Fibroblast of skin of left quadriceps (primary cell): ENCODE measurements at places on chromosomes 7 and 10.

DNA sequence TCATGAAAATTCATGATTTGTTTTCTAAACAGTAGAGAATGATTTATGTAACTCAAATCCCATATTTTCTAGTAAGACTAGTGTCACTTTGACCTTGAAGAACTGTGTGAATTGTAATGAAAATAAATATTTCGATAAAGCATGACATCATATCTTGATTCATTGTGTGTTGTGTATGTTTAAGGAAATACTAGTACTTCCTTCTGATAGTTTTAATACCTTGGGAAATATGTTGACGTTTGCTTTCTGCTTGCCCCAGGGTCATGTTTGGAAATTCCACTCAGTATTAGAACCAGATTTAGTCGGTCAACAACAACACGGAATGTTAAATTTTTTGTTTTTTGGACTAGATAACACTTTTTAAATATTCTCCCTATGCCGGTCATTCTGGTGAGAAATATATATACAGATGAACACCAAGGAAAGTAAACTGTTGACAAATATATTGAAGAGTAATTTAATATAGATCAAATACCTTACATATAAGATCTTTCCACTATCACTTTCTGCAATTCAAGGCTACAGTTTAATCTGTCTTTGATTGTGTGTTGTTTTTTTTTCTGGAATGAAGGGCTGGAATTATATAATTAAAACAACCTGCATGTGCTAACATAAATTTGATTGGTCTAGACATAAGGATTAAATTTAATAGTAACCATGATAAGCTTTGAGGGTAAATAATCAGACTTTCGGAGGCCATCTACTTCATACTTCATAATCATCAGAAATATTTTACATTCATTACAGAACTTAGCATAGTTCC is 126.2 kb downstream of the MDFIC start:
- peak; percentile 12 for DNase-seq

GRCh38 chr7:101690061-101690460 is 61.0 kb upstream of the MYL10 start:
- no peak for DNase-seq

DNA sequence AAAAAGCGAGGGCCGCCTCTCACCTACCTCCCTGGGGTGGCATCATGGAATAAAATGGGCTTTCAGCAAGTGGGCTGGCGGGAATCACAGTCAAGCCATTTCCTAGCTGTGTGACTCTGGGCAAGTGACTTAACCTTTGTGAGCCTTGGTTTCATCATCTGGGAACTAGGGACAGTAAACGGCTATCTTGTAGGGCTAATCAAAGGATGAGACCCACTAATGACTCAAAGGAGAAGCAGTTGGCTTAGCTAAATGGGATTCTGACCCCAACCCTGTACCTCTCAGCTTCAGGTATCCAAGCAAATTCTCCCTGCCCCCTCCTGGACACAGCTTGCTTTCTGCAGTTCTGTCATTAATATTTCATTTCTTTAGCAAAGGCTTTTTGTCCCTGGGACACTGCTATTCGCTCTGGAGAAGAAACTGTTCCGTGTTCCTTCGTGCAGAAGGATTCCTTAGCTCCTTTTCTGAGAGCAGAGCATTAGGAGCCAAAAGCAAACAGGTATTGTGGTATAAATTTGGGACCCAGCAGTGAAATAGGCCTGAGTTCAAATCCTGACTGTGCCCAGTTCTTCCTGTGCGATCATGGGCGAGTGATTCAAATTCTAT is 25.9 kb downstream of the TRIM8 start:
- no peak for DNase-seq

DNA sequence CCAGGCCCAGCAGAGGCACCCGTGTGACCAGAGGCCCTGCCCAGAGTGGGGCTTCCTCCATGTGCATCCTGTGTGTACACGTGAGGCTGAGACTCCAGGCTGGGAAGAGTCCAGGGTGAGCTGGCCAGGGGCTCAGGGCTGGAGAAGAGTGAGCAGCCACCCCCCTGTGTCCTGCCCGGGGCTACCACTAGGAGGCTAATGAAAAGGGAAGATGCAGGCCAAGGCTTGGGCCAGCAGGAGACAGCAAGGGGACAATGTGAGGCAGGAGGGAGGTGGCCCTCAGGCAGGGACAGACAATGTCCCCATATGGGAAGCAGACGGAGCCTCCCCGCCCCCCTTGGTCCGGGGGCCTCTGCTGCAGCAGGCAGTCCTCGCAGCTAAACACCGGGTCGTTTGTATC is 102.0 kb downstream of the HIF1AN start:
- no peak for DNase-seq

DNA sequence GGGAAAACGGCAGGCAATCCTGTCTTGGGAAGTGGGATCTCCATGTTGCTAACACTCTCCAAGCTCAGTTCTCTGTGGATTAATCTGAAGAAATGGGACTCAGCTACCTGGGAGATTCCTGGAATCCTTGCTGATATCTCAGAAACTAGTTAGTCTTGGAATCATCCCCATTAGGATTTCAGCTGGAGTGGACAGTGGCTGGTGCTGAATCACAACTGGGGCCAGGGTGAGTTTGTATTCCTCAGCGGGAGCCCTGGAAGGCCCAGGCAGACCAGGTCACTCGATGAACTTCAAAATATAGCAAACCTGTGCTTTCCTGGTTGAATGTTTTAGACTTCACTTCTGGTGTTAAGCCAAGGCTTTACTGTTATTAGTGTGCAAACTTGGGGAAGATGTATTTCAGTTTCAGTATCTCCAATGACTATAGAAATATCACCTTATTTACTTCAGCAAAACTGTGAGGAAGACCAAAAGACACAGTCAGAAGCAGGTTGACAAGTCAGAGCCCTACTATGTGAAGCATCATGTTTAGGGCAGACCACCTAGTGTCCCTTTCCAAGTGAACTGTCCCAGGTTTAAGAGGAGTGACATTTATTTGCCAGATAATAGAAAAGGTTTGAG is 126.1 kb downstream of the AOAH start:
- no peak for DNase-seq

DNA sequence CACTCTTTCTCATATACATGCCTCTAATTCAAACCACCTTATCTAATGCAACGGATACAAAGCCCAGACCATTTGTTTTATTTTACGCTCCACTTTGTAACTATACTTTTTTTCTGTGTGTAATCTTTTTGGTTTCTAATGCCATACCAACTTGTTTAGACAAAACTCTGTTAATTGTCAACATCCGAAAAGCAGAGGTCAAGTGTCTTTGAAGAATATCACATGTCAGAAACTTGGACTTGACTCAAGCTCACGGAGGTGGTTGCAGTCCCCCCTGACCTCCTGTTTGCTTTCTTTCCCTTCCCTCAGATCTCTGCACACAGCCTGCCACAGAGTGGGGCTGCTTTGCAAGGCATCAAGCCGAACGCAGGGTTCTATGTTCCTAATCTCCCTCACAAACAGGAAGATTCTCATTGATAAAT is 698.9 kb downstream of the PARD3 start:
- no peak for DNase-seq

DNA sequence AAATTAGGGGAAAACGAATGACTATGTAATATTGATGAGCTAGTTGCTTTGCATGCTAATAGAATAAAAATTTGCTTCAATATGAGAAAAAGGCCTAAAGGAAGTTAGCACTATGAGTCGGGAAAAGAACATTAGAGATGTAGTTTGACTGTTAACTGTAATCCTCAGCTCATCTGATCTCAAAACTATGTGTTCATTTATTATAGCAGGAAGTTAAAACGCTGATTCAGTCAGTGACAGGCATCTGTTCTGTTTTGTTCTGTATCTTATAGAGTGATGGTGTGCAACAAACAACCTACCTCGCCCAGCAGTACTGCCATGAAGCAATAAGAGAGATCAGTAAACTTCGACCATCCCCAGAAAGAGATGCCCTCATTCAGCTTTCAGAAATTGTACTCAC is 48.6 kb downstream of the PDSS1 start:
- no peak for DNase-seq

GRCh38 chr10:2340831-2341647 is 603.7 kb upstream of the ADARB2 start:
- no peak for DNase-seq

DNA sequence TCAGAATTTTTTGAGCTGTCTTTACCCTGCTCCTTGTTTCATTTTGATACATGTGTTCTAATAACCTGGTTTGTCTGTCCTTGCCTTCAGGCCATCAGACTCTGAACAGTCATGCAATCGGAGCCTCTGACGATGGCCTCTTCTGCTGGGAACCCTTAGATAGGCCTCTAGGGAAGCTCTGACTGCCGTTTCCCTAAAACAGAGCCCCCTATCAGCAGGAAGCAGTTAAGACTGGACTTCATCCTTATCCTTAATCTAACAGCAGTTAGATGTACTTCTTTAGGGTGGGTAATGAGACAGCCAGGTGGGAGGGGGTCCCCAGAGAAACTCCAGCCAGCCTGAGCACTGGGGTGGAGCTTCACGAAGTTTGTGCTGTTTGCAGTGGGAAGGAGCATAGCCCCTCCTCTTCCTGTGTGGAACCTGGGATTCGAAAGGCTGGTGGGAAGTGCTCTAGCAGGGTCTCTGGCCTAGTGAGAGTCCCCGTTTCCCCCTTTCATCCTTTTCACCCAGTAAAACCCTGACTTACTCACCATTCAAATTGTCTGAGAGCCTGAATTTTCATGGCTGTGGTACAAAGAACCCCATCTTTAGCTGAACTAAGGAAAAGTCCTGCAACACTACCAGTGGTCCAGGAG is 28.4 kb upstream of the SORCS3 start:
- no peak for DNase-seq

DNA sequence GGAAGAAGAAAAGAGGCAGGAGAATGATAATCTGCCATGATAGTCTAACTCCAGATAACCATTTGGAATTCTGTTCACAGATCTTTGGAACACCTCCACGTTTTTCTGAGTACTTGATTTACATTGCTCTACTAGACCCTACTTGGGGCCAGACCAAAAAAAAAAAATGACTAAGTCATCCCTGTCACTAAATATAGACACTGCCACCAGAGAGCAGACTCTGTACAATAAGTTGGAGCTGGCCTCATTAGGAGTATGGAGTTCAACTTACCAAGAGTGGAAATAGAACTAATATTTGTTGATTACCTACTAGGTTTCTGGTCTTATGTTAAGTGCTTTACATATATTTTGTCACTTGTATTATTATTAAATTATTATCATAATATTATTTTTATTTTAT is 80.9 kb upstream of the ZNF800 start:
- DNase-seq = no peak

GRCh38 chr10:79445977-79446757 is 743 bp upstream of the ZCCHC24 start:
- DNase-seq = peak; percentile 81

- DNase-seq = peak; percentile 84
These were observed 1.3 kb upstream of the C10orf67 start for GRCh38 chr10:23345861-23346260.

DNA sequence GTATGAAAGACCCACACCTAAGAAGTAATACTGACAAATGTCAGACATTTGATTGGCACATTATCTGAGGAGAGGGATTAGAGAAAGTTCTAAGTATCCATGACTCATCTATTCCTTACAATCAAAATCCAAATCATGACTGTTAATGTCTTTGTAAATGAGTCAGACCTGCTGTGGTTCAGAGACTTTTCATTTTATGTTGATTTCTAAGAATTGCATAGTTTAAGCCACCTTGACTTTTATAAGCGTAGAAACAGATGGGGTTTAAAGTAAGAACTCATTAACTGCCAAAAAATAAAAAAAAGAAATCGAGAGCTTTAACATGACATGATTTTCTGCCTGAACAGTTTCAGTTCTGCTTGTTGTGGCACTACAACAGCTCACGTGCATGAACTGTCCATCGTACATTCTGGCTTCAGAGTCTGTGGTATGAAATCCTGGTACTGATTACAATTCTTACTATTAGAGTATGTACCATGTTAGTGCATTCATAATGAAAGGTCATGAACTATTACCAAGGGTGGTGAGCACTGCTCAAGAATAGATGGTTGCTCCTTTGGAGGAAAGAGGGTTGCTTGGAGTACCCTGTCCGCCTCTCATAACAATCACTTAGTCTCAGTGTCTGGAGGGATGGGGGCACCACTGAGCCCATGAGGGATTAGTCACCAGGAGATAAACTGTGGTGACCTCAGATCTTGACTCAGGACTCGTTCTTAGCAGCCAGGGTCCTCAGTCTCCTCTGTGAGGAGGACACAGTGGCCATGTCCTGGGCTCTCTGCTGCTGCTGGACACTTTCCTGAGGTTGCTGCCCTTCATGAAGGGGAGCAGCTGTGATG is 42.2 kb downstream of the ACSM6 start:
- DNase-seq = peak; percentile 54

- no peak for DNase-seq
These were observed 17.7 kb downstream of the SORBS1 start for GRCh38 chr10:95543459-95543858.

- no peak for DNase-seq
These were observed 245.2 kb downstream of the ABCA13 start for GRCh38 chr7:48416327-48416908.

DNA sequence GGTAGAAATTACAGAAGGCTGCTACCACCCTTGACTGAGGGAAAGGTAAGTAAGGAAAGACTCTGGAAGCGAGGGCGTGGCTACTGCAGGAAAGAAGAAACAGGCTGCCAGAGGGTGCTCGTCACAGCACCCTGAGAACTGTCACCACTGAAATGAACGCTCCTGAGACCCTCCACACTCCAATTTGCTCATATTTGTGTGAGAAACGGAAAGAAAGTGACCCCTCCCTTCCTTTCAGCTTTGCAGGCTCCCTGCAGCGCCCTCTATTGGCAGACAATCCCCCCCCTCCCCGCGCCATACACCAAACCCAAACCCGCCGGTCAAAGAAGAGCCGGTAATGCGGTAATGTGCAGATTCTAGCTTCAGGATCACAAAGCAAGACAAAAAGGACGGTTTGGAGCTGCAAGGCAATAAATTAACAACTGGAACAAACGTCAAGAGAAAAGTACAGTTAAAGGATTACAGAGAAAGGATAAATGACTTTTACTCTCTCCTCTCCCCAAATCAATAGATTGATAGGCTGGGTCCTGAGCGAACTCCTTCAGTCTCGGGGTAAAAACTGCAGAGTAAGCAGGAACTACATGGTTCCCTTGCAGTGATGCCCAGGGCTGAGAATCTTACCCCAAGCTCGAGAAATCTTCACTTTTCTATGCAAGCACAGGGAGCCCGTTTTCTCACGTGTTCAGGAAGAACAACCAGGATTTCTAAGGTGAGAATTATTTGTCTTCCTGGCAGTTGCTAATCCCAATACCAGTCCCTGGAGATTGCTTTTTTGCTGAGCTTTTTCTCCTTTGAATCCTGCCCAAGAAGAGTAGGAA is 47.6 kb downstream of the STEAP1B start:
- no peak for DNase-seq

GRCh38 chr7:105905209-105905909 is 29.0 kb upstream of the ATXN7L1 start:
- no peak for DNase-seq

GRCh38 chr10:49170632-49171325 is 17.4 kb downstream of the TMEM273 start:
- no peak for DNase-seq

GRCh38 chr7:120402079-120402767 is 129.2 kb downstream of the KCND2 start:
- no peak for DNase-seq

GRCh38 chr10:106304056-106304455 is 860.5 kb downstream of the SORCS1 start:
- no peak for DNase-seq

GRCh38 chr7:111096997-111097396 is 6.1 kb downstream of the LRRN3 start:
- DNase-seq = no peak

- DNase-seq = no peak
These were observed 366.3 kb downstream of the ABCA13 start for GRCh38 chr7:48537561-48537960.
